ENCODE measurements at places on chromosomes 3 and 15. TPM values are rescaled to one million over a fixed set of nuclear protein-coding genes. Genes with fewer than 3 reads are reported as not detected.

DNA sequence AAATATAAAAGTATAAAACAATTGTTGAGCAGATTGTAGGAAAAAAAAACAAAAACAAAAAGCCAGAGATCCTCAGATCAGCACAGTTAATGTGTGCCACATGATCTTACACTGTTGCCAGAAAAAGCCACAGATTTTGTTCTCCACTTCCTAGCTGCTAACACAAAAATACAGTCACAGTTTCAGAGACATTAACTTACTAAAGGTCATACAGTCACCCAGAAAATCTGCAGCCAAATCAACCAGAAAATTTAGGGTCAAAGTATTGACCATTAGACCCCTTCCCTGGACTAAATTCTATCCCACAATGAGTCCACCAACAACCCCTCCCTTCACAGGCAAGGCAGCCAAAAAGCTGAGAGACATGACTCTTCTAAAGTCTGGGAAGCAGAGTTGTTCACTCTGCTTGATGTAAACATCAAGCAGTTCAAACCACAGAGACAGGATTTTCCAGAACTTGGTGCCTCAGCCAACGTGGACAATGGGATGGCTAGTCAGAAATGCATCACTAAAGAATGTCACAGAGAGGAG lies 59.1 kb downstream of the SST start:
- DNase-seq: no peak

DNA sequence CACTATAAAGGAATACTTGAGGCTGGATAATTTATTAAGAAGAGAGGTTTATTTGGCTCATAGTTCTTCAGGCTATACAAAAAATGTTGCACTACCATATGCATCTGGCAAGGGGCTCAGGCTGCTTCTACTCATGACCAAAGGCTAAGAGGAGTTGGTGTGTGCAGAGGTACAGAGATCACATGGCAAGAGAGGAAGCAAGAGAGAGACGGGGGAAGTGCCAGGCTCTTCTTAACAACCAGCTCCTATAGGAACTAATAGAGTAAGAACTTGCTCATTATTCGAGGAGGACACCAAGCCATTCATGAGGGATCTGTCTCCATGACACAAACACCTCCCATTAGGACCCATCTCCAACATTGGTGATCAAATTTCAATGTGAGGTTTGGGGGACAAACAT lies 6.0 kb upstream of the FNDC3B start:
- DNase-seq: no peak

The SLC15A2 gene
- polyA plus RNA-seq: 0.31 TPM

- no peak for DNase-seq
Measured at GRCh38 chr15:99037646-99038045, 30.1 kb upstream of the PGPEP1L start.

DNA sequence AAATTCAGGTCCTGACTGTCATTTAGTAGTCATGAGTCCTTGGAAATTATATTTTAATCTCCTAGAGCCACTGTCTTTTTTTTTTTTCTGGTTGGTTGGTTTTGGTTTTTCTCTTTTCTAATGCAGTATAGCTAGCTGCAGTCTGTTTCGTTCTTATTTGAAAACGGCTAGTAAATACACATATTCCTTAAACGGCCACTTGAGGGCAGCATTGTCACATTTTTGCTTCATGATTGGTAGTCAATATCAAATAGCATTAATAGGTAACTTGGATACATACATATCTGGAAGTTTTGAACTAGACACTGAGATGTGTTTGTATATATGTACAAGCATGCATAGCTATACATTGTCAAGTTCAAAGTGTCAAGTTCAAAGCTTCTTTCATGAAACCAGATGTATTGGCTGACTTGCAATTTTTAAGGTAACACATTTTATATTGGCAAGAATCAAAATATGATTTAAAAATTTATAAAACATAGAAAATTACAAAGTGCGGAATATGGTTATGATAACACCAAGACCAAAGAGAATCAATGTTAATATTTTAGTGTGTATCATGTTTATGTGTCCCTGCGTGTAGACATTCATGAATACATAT lies 22.5 kb downstream of the GABRA5 start:
- peak; percentile 58 for DNase-seq

DNA sequence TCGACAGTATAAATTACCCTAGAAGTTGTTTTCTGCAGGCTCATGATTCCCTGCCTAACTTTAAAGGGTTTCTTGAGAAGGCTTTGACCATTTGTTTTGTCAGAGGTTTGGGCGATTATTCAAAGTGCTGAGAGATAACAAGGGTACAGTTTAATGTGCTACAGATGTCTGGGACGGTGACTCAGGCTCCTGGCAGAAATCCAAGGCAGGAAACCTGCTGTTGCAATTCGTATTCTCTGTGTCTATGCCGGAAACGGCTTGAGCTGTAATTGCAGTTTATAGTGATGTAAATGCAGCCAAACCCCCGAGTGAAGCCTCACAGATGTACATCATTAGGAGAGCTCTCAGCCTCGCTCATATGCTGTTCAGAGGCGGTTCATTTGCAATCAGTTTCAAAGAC lies 65.6 kb downstream of the SYNPR start:
- DNase-seq: peak; percentile 98

DNA sequence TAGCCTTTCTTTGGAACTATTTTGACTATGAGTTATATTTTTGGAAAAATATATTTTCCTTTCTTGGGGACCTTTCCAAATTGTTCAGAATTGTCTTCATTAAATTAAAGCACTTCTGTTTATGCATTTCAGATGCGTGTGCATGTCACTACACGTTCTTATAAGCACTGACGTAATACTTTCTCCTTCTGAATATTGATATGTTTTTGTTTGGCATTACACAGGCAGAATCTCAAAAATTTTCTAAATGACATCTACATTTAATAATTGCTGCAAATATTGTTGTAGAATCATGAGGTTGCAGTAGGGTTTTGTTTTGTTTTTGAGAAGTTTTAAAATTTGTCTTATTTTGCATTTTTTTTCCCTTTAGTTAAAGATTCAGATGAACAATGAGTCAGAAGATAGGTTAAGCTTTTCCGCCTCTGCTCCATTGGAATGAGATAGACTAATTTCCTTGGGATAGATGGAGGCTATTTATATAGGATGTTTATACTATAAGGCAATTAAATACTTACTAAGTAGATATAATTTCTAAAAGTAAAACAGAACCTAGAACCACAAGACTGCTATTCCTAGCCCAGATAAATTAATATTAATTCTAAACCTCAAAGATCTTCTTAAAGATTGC lies 110.8 kb downstream of the MBNL1 start:
- DNase-seq: no peak

- DNase-seq: no peak
Measured at GRCh38 chr3:43253294-43253693, 33.0 kb upstream of the SNRK start.

The PCOLCE2 gene
- polyA plus RNA-seq: 16.1 TPM

The ZNF620 gene
- polyA plus RNA-seq: 0.51 TPM

GRCh38 chr3:30129765-30130164 lies 476.6 kb upstream of the TGFBR2 start:
- no peak for DNase-seq

DNA sequence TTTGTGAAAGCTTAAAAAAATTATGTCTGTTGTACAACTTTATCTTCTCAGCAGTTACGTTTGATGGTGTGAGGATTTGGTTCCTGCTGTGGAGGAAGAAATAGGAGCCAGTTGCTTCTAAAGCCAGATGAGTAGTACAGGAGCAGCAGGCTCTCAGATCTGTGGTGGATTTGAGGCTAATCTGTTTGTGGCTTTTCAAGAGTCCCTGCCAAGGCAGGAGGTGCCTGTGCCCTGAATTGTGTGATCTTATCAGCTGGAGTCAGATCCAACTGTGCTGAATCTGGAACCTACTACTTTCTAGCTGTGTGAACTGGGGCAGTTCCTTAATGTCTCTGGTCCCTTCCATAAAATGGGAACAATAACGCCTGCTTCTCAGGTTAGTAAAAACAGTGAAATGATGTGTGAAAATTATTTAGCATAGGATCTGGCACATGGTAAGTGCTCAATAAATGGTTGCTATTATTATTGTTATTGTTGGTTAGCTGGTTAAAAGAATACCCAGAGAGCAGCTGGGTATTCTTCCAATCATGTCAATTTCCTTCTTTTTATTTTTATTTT lies 7.7 kb downstream of the CLDN11 start:
- DNase-seq: no peak

The AGBL1 gene
- not detected for polyA plus RNA-seq

The ZKSCAN7 gene
- 3.0 TPM for polyA plus RNA-seq

The MELTF gene
- 2.0 TPM for polyA plus RNA-seq

DNA sequence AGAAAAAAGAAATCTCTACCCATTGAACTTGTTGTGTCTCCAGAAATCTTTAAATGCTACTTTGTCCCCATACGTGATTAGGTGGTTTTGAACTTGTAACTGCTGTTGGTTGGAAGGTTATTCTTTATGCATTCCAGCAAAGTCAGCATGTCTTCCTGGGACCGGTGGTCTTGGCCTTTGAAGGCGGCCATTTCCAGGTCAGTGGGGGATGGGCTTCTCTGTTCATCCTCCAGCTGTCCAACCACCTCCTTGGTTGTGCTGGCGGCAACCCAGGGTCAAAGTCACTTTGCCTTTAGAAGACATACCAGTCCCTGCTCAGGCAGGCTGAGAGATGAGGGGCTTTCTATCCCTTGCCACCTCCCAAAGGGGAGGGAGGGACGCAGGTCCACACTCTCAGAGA lies 37.9 kb upstream of the ARL8B start:
- DNase-seq: no peak

The PPP1R14D gene
- polyA plus RNA-seq: not detected

GRCh38 chr3:125594125-125594524 lies 1.2 kb downstream of the OSBPL11 start:
- DNase-seq: no peak

DNA sequence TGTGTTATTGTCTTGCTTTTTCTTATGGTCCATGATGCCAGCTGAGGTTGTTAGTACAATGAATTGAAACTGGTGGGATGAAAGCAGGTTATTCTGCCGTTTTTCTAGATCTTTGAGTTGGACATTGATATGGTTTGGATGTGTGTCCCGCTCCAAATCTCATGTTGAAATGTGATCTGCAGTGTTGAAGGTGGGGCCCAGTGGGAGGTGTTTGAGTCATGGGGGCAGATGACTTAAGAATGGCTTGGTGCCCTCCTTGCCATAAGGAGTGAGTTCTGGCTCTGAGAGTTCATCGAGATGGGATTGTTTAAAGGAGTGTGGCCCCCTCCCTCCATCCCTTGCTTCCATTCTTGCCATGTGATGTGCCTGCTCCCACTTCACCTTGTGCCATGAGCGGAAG lies 80.3 kb upstream of the PIAS1 start:
- DNase-seq: no peak

DNA sequence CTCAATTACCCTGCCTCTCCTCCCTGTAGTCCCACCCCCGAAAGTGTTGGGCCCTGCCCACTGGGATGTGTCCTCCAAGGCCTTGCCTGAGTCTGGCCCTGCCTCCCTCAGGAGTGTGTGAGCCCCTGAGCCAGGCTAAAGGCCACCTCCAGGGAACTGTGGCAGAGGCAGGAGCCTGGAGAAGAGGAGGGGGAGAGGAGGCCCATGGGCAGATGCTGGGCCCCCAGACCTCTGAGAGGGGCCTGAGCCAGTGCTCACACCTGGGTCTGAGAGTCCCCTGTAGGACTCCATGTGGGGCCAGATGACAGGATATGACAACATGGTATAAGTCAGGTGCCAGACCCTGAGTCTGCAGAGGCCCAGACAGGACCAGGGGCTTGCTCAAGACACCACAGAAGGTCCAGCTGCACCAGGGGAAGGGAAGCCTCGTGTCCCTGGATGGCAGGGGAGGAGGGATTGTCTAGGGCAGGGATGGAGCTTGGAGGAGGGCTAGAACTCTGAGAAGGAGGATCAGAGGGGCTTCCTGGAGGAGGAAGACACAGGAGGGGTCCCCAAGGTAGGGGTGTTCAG lies 217.9 kb downstream of the TBC1D2B start:
- no peak for DNase-seq

DNA sequence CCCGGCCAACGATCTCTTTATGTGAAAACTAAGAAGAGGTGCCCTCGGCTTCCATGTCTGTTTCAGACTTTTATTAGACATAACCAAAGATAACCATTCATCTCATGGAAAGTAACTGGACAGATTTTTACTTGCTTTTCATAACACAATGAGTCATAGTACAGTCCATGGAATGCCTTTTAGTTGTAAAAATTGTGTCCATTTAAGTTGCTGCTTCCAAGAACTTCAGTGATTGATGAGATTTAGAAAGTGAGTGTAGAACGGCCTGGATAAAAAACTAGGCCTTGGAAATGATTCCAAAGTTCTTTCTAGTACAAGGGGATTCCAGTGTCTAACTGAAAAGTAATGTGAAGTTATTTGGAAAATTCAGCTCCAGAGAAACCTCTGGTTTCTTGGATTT lies 10.8 kb downstream of the EIF2AK4 start:
- peak; percentile 97 for DNase-seq

DNA sequence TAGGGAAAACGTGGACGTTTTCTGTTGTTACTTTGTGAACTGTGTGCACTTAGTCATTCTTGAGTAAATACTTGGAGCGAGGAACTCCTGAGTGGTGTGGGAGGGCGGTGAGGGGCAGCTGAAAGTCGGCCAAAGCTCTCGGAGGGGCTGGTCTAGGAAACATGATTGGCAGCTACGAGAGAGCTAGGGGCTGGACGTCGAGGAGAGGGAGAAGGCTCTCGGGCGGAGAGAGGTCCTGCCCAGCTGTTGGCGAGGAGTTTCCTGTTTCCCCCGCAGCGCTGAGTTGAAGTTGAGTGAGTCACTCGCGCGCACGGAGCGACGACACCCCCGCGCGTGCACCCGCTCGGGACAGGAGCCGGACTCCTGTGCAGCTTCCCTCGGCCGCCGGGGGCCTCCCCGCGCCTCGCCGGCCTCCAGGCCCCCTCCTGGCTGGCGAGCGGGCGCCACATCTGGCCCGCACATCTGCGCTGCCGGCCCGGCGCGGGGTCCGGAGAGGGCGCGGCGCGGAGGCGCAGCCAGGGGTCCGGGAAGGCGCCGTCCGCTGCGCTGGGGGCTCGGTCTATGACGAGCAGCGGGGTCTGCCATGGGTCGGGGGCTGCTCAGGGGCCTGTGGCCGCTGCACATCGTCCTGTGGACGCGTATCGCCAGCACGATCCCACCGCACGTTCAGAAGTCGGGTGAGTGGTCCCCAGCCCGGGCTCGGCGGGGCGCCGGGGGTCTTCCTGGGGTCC lies at the start of gene TGFBR2:
TGFBR2 (plus strand) TSS at position 301 of the 731 bp plus-strand sequence; CDS start at position 584, 283 bp downstream.
- peak; percentile 99 for DNase-seq

DNA sequence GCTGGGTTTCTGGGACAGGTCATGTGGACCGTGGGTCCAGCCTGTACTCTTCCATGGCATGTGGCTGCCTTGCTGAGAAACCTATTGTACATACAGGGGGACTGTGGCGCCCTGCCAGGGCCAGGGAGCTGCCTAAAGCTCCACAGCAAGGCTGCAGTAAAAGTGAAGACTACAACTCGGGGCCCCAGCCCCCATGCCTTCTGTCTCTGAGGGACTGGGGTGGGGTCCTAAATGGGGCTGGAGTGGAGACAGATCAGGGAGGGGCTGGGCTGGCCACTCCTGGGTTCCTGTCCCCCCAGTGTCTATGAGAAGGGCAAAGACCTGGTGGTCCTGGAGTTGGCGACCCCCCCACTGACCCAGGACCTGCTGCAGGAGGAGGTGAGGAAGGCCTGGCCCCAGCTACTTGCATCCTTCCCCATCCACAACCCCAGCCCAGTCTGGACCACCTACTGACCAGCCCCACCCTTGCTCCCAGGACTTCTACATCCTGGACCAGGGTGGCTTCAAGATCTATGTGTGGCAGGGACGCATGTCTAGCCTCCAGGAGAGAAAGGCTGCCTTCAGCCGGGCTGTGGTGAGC lies 7.3 kb downstream of the VILL start:
- no peak for DNase-seq
